Aorta (tissue), 5 donors: ENCODE measurements at places on chromosomes 11 and 22. TPM values are rescaled to one million over a fixed set of nuclear protein-coding genes. Genes with fewer than 3 reads are reported as not detected.

DNA sequence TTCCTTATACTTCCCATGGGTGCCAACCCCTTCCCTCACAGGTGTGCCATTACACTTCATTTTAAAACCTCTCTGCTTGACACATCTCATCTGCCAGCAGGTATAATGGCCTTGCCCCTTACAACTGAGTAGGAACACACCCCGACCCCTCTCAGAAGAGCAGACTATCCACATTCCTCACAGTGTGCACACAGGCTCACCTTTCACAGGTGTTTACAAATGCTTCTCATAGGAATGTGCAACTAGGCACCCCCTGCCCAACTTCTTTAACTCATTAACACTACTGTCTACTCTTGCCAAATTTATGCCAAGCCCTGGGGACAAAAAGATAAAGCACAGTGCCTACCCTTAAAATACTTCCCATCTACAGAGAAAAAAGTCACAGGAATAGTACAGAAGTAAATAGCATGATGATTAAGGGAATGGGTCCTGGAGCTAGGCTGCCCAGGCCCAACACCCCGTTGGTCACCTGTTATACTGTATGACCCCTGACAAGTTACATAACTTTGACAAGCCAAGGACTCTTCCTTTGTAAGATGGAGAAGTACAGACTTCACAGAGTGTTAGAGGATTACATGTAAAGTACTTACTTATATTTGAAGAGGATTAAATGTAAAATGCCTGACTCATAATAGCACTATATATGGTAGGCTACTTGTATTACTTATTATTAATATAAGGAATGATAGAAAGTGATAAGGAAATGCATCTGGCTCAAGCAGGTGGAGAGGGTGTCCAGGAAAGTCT, 15.2 kb downstream of the TRIM3 start:
- no peak for DNase-seq
- peaks cover 10% of the 10 kb centered on the region for H3K36me3 ChIP-seq
- H3K27me3 ChIP-seq, result no peaks in the 10 kb centered on the region
- no peaks in the 10 kb centered on the region for H3K4me1 ChIP-seq
- H3K27ac ChIP-seq, result no peak overlapping the region
- no peak overlapping the region for H3K4me3 ChIP-seq

- no peak overlapping the region for H3K4me3 ChIP-seq
- no peaks in the 10 kb centered on the region for H3K36me3 ChIP-seq
- DNase-seq, result peak; percentile 89
- no peaks in the 10 kb centered on the region for H3K4me1 ChIP-seq
- no peaks in the 10 kb centered on the region for H3K27me3 ChIP-seq
Observed at GRCh38 chr11:75214411-75214821, 26.2 kb upstream of the TPBGL start.

GRCh38 chr11:86463120-86463519, 88.4 kb downstream of the CCDC81 start:
- peaks cover 2% of the 10 kb centered on the region for H3K36me3 ChIP-seq
- H3K27me3 ChIP-seq, result no peaks in the 10 kb centered on the region
- no peak overlapping the region for H3K27ac ChIP-seq
- no peak for DNase-seq
- no peaks in the 10 kb centered on the region for H3K4me1 ChIP-seq
- H3K4me3 ChIP-seq, result no peak overlapping the region

DNA sequence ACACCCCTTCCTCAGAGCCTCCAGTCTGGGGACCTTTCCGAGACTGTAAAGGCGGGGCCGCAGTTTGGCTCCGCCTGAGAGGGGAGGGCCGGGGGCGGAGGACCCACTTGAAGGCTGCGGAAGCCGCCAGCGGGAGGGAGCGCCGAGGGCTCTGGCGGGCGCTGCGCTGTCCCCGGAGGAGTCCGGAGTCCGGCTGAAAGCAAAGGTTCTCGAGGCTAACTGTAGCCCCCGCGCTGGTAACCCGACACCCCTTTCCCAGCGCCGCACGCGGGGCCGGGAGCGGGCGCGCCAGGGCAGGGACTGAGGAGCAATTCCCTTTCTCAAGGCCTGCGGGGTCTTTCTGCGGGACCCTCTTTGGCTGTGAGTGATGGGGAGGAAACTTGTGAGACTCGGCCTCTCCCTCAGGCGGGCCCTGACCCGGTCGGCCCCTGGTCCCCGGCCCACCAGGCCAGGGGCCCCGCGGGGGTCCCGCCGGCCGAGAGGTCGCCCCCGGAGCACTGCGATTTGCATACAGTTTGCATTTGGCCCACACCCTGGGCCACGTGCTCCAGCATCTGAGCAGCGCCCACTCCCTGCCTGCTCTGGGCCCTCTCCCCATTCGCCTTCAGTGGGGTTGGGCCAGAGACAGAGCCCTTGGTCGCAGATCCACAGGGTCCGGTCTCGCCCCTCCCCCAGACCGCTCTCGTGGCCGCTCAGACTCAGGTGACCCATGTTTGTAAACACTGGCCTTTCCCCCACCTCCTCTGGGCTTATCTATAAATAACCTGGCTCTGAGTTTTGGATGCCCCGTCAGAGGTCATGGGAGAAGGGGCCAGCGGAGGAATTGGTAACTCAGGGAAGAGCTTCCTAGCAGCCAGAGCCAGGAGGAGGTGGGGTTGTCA, 519 bp upstream of the ART5 start:
- peak overlapping the region; percentile 22 for H3K4me3 ChIP-seq
- H3K27ac ChIP-seq, result no peak overlapping the region
- H3K36me3 ChIP-seq, result no peaks in the 10 kb centered on the region
- no peaks in the 10 kb centered on the region for H3K27me3 ChIP-seq
- peak; percentile 90 for DNase-seq

- no peak for DNase-seq
- no peaks in the 10 kb centered on the region for H3K36me3 ChIP-seq
- H3K4me1 ChIP-seq, result no peaks in the 10 kb centered on the region
- H3K4me3 ChIP-seq, result no peak overlapping the region
Observed at GRCh38 chr11:132742929-132743328, 789.4 kb downstream of the OPCML start.

DNA sequence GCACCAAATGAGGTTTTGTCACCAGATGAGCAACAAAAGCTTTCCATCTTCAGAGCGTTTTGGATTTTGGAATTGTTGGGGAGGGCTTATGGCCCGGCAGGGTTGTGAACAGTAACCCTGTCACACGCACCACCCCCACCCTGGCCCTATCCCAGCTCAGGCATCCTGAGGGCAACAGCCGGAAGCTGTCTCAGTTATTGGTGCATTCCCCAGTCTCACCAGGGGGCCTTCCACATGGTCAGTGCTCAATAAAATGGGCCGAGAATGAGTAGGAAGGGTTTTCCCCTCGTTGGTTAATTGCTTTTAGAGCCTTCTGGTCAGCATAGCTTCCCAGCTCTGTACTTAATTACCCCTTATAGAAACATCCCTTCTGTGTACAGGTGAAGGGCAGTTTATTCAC, 46.0 kb downstream of the LRP5 start:
- H3K4me3 ChIP-seq, result no peak overlapping the region
- DNase-seq, result no peak

DNA sequence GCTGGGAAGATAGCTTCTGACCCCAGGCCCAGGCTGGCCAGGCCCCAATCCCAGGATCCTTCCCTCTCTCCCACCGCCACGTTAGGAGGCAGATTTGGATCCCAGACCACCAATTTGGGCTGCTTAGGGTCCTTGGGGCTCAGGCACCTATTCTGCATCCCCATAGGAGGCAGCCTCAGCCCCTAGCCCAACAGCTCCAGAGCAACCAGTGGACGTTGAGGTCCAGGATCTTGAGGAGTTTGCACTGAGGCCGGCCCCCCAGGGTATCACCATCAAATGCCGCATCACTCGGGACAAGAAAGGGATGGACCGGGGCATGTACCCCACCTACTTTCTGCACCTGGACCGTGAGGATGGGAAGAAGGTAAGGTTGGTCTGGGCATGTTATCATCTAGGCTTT, 16.1 kb downstream of the TUB start:
- H3K4me3 ChIP-seq, result no peak overlapping the region
- DNase-seq, result no peak
- H3K36me3 ChIP-seq, result no peaks in the 10 kb centered on the region
- H3K27ac ChIP-seq, result no peak overlapping the region
- no peaks in the 10 kb centered on the region for H3K4me1 ChIP-seq
- no peaks in the 10 kb centered on the region for H3K27me3 ChIP-seq

GRCh38 chr11:38300570-38300969, 1702.5 kb upstream of the RAG2 start:
- H3K27me3 ChIP-seq, result no peaks in the 10 kb centered on the region
- no peak overlapping the region for H3K27ac ChIP-seq
- no peaks in the 10 kb centered on the region for H3K4me1 ChIP-seq
- no peaks in the 10 kb centered on the region for H3K36me3 ChIP-seq

- H3K4me1 ChIP-seq, result no peaks in the 10 kb centered on the region
- no peak for DNase-seq
- H3K27ac ChIP-seq, result no peak overlapping the region
Observed at GRCh38 chr22:50536226-50536625, 6.4 kb upstream of the TYMP start.

- H3K36me3 ChIP-seq, result peaks cover 33% of the 10 kb centered on the region
- no peaks in the 10 kb centered on the region for H3K27me3 ChIP-seq
- H3K4me3 ChIP-seq, result no peak overlapping the region
- no peak for DNase-seq
- H3K4me1 ChIP-seq, result no peaks in the 10 kb centered on the region
Observed at GRCh38 chr11:62535802-62536201, 10.8 kb downstream of the AHNAK start.

GRCh38 chr11:44797886-44798606, 71.3 kb downstream of the TSPAN18 start:
- no peaks in the 10 kb centered on the region for H3K4me1 ChIP-seq
- H3K27me3 ChIP-seq, result no peaks in the 10 kb centered on the region
- peak; percentile 28 for DNase-seq
- H3K4me3 ChIP-seq, result no peak overlapping the region

- no peak overlapping the region for H3K27ac ChIP-seq
- no peak overlapping the region for H3K4me3 ChIP-seq
- H3K27me3 ChIP-seq, result no peaks in the 10 kb centered on the region
- no peak for DNase-seq
- H3K36me3 ChIP-seq, result peaks cover 5% of the 10 kb centered on the region
Observed at GRCh38 chr11:94837317-94837716, 69.2 kb downstream of the AMOTL1 start.

DNA sequence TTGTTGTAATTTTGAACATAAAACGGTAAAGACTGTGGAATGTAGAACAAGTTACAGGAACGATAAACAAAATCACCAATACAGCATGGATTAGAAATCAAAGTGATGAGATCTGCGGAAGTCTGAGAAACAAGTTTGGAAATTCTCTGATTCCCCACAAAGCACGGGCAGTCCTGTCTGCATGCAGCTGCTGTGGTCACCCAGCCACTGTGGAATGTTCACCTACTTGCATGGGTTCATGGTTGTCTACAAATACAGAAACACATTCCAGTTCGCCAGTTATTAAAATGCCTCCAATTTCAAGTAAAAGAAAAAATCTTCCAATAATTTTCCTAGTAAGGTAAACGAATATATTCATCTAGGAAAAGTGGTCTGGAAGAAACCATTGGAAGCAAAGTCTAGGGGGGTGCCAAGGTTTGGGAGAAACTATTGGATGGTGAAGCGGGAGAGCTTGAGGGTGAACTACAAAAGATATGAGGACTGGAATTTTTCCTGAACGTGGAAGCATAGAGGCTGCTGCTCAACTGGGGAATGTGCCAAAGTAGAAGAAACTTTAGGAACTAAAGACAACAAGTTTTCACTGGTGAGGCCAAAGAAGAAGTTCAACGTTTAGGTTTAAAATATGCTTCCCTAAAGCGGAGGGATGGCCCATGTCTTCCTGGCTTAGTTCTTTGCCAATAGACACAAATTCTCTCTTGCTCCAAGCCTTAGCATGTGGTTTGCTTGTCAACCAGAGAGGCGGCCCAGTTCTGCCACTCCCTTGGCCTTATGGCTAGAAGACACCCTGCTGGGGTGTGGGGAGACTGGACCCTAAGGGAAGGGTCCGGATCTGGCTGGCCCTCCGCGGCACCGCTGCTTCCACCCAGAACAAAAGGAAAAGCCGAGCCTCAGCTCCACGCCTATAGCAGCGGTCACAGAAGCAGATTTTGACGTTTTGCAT, 70.2 kb downstream of the CTTN start:
- no peak overlapping the region for H3K4me3 ChIP-seq
- H3K4me1 ChIP-seq, result no peaks in the 10 kb centered on the region
- no peaks in the 10 kb centered on the region for H3K27me3 ChIP-seq
- peak; percentile 42 for DNase-seq
- no peaks in the 10 kb centered on the region for H3K36me3 ChIP-seq

DNA sequence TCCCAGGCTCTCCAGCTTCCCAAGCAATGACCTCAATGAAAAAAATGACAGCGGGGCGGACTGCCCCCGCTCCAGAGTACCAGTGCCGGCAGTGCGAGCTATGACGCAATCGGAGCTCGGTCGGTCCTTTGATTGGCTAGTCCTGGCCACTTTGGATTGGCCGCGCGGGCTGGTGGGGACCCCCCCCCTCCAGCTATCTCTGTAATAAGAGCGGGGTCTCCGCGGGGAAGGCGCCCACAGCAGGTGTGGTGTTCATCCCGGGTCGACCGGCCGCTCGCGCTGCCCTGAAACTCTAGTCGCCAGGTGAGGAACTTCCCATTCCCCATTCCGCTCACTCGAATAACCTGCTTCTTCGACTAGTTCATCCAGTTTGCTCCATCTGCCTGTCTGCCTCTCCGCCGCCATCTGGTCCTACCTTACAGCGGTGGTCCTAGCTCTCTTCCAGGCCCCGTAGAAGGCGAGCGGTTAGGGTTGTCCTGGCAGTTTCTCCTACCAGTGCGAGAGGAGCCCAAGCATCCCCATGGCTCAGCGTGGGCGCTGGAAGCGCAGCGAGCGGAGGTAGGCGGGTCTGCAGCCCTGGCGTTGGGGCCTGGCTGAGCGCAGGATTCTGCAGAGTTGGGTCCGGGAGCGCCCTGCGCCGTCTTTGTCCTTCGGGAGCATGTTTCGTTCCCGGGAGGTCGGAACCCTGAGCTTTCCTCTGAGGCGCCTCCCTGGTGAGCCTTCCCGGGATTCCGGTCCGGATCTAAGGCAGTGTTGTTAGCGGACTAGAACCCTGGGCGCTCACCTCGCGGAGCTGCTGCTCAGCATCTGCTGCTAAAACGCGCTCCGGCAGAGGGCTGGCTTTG, at the start of gene CALCB:
Gene CALCB, plus strand, starts transcription at position 233 of the 845 bp plus-strand sequence. CDS start 1,126 bp downstream, outside the sequence.
- H3K4me1 ChIP-seq, result no peaks in the 10 kb centered on the region
- no peak within 1 kb of the TSS for H3K4me3 ChIP-seq
- no peaks in the 10 kb centered on the region for H3K36me3 ChIP-seq
- H3K27me3 ChIP-seq, result no peaks in the 10 kb centered on the region
- no peak within 1 kb of the TSS for H3K27ac ChIP-seq

GRCh38 chr11:47109051-47109726, 67.5 kb downstream of the ARFGAP2 start:
- no peak for DNase-seq
- H3K4me3 ChIP-seq, result no peak overlapping the region
- no peak overlapping the region for H3K27ac ChIP-seq
- H3K27me3 ChIP-seq, result no peaks in the 10 kb centered on the region
- H3K4me1 ChIP-seq, result no peaks in the 10 kb centered on the region

The DRAP1 gene
- 86.4 TPM for total RNA-seq

The MS4A12 gene
- total RNA-seq, result not detected

The TTC12 gene
- total RNA-seq, result 24.7 TPM

The CWF19L2 gene
- 23.1 TPM for total RNA-seq
